Omental fat pad (tissue), 4 donors: ENCODE measurements at places on chromosomes 16 and 17.

- no peak for DNase-seq
These were observed 22.2 kb upstream of the BBS2 start for GRCh38 chr16:56542039-56542438.

DNA sequence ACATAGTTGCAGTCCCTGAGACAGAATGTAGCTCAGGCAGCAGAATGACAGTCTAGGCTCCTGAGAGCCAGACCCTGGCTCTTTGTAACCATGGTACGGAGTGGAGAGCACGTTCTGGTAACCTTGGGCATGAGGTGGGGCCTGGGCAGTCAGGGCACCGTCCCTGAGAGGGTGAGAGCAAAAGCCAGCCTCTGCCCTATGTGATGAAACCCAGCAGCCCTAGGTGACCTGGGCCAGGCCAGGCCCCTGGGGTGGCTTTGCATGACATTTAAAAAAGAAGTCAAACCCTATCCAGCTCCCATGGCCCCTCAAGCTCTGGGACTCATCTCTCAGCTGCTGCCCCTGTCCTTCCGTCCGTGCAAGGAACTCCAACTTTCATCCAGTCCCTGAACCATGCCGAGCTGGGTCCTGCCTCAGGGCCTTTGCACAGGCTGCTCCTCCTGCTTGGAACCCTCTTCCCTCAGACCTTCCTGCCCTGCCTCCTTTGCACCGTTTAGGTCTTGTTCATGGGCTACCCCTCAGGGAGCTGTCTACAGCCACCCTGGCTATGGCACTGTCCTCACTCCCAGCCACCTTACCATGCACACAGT, 188.6 kb downstream of the NTN1 start:
- DNase-seq: no peak

GRCh38 chr16:3740934-3741333, 23.6 kb upstream of the TRAP1 start:
- DNase-seq: no peak

DNA sequence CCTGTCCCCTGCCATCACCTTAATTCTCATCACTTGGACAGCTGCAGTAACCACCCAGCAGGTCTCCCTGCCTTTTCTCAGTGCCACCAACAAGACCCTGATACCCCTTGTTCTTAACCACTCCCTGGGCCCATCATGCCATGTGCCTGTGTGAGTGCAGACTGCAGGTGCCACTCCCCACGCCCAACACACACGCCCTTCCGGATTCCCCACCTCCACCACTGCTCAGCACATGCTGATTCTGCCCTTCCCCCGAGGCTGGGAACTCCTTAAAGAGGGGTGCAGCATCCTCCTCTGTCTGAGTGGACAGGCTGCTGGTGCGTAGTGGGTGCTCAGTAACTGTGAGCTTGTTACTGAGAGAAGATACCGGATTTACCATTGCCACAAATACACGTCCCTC, 52.4 kb downstream of the PLD6 start:
- DNase-seq: no peak

- DNase-seq: no peak
These were observed 12.1 kb upstream of the POLR3E start for GRCh38 chr16:22285080-22285479.

DNA sequence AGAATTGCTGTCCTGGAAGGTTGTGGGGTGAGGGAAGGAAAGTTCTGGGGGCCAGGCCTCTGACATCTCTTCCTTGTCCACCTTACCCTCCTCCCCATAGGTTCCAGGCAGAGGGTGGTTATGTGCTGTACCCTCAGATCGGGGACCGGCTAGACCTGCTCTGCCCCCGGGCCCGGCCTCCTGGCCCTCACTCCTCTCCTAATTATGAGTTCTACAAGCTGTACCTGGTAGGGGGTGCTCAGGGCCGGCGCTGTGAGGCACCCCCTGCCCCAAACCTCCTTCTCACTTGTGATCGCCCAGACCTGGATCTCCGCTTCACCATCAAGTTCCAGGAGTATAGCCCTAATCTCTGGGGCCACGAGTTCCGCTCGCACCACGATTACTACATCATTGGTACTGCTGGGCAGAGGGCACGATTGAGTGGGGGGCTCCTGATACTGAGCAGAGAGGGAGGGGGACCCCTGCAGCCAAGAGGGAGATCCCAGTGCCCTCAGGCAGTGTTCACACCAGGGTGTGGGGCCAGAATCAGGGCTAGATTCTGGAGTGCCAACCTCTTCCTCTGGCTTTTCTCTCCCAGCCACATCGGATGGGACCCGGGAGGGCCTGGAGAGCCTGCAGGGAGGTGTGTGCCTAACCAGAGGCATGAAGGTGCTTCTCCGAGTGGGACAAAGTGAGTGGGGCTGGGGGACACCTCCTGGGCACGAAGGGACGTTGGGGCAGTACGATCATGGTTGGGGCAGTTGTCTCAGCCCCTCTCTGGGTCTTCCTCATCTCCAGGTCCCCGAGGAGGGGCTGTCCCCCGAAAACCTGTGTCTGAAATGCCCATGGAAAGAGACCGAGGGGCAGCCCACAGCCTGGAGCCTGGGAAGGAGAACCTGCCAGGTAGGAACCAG, 3.1 kb downstream of the EFNB3 start:
- DNase-seq: no peak

- no peak for DNase-seq
These were observed 22.7 kb downstream of the WNT9B start for GRCh38 chr17:46873941-46874645.

- DNase-seq: no peak
These were observed 114.7 kb downstream of the BCAS3 start for GRCh38 chr17:60792250-60792898.

DNA sequence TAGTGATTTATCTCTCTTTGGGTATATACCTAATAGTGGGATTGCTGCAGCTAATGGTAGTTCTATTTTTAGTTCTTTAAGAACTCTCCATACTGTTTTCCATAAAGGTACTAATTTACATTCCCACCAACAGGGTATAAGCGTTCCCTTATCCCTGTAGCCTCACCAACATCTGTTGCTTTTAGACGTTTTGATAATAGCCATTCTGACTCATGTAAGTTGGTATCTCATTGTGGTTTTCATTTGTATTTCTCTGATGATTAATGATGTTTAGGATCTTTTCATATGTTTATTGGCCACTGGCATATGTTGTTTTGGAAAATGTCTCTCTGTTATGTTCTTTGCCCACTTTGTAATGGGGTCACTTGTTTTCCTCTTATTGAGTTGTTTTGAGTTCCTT, 88.5 kb upstream of the ZNF267 start:
- no peak for DNase-seq

DNA sequence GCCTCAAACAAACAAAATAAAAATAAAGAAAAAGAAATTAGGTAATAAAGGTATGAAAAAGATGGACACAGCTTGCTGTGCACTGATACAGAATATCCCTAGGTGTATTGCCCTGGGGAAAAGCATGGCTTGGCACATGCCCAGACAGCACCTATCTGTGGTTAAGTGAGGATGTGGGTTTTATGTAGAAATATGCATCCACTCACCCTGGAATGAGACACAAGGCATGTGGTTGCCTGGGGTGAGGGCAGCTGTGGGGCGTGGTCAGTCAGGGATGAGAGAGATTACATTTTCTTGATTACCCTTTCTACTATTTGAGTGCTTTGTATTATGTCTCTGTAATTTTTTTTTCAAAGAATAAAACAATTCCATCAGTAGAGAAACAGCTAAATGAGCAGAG, 6.9 kb downstream of the PLLP start:
- no peak for DNase-seq

DNA sequence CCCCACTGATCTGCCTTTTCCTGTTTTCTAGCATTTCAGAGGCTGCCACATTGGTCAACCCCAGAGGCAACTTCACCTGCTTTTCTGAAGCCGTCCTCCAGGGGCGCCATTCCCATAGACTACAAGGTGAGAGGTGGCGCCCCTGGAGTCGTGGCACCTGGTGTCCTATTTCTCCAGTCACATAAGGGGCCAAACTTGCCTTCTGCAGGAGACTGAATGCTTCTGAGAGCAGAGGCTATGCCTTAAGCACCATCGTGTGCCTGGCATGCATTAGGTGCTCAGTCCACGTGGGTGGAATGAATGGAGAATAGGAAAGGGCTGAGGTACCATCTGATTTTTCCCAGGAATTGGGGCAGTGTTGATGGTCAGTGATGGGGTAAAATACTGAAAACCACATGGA, 164.8 kb downstream of the HAPSTR1 start:
- no peak for DNase-seq

GRCh38 chr16:68335175-68335574, 24.4 kb downstream of the PRMT7 start:
- DNase-seq: no peak

DNA sequence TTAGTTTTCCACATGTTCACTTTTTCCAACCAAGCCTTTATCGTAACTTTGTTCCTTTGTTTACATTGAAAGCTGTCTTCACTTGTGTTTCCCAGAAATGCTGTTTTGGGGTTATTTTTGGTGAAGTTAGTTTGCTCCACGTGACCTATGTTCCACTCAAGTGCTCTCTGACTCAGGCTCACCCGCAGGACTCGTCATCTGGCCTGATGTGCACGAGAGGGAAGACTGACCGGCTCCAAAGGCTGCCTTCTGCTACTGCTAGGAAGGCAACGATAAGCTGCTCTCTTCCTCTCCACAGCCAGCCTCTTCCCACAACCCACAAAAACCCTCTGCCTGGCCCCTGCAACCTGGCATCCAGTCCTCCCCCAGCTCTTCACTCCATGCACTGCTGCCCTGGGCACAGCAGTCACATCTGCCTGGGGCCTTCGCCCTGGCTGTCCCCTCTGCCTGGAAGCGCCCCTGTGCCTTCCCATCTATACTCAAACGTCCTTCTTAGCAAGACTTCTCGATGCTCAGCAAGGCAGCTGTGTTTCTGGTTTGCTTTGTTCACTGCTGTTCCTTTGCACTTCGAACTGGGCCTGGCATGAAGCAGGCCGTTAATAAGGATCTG, 28.0 kb downstream of the ZCCHC14 start:
- peak; percentile 76 for DNase-seq

DNA sequence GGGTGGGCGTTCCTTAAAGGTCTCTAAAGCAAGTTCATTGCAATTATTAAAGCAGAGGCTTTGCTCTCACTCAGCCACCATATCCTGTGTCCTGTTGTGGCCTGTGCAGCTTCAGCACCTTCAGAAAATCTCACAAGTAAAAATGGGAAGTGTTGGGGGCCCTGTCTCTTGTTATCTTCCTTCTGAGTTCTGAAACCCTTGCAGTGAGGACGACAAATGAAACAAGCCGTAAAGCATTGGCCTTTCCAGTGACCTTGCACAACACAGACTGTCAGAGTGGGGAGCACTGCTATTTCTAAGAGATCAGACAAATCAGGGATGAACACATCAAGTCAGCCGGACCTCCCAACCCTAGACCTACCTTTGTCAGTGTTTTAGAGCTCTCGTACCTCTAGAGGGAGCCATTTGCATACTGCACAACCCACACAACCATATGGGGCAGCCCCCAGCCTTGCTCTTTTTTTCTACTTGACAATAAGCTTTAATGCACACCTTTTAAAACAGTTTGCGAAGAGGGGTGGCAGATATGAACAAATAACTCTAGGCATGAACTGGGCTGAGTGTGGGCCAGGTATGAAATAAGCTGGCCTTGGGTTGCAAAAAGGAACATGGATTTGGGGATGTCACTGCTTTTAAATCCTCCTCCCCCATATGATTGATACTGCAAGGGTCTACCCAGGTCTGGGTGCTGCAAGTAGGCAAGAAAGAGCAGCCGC, 89.8 kb downstream of the KATNIP start:
- DNase-seq: no peak

GRCh38 chr16:425740-426114, 278 bp downstream of the RAB11FIP3 start:
- DNase-seq: no peak

- no peak for DNase-seq
These were observed 25.1 kb upstream of the RMI2 start for GRCh38 chr16:11320170-11320569.

DNA sequence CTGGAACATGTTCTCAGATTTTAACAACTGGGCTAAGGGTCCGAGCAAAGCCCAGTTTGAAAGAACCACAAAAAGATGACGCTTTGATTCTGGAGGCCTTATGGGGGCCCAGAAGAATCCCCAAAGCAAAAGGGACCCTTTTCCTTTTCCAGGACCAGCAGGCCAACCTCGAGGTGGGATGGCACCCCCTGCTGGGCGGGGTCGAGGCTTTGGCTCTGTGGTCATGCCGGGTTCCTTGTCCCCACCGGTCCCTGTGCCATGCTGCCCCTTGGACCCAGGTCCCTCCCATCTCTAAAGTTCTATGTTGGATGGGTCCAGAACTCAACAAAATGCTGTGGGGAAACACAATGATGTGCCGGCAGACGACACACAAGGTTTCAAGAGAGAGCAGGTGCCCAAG, 30.9 kb downstream of the TMEM204 start:
- no peak for DNase-seq

DNA sequence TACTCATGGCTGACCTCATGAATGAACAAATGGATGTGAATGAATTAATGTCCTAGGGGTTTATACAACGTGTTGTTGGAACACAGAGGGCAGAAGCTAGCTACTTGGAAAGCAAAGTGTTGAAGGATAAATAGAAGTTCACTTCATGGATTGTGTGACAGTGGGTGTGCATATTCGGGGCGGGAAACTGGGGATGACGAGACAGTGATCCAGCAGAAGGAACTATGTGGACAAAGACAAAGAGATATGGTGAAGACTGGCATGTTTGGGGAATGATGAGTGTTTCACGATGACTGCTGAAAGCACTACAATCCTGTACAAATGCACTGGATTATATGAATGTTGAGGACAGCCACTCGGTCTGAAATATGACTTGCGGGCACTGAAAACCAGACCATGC, 250.5 kb upstream of the C16orf82 start:
- DNase-seq: no peak

- no peak for DNase-seq
These were observed 3.5 kb upstream of the ADGRG1 start for GRCh38 chr16:57624806-57625500.

GRCh38 chr17:40338058-40338457, 26.5 kb downstream of the GJD3 start:
- no peak for DNase-seq

DNA sequence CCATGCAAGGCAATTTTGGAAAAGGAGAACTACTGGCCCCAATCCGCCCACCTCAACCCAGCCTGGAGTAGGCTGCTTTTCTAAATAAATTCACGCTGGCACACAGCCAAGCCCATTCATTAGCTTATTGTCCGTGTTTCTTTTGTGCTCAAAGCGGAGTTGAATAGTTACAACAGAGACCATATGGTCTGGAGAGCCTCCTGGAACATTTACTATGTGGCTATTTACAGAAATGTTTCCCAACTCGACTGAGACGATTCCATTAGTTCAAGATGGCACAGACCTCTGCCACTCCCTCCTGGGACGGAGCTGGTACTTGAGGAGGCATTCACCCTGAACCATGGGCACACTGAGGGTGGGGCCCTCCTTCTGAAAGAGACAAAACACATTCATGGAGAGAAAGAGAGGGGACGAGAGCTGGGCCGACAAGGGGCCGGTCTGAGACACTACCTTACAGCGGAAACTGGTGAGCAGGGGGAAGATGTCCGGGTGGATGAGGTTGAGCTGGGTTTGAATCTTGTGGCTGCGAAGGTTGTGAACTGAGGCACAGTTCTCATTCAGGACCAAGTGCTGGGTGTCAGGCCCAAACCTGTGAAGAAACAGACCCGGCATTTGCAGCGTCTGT, 15.7 kb downstream of the ELAC2 start:
- no peak for DNase-seq
